Parietal lobe (tissue), 2 donors: ENCODE measurements at places on chromosomes 4 and X. TPM values are rescaled to one million over a fixed set of nuclear protein-coding genes. Genes with fewer than 3 reads are reported as not detected.

The TMEM164 gene
- 53.5 TPM for total RNA-seq

The DGKK gene
- 0.63 TPM for total RNA-seq

The TLR6 gene
- 0.63 TPM for total RNA-seq

The PARM1 gene
- total RNA-seq, result 7.5 TPM

The TMEM184C gene
- 43.2 TPM for total RNA-seq

The MTNR1A gene
- 0.63 TPM for total RNA-seq

The CT45A2 gene
- not detected for total RNA-seq

The NDST3 gene
- total RNA-seq, result 27.5 TPM
